ENCODE measurements at places on chromosomes 6 and 20.

DNA sequence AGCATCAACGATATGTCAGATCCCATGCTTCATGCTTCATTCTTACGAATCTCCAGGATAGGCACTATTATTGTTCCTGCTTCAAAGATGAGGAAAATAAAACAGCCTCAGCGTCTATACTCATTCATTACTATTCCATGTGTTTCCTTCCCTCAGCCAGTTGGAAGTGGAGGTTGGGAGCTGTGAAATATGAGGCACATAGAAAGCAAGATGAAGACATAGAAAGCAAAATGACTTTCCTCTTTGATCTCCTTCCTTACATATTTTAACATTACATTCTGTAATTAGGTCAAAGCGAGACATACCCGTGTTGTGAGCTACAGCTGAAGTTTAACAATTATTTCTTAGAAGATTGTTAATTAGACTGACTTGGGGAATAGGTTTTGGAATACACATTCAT, 125.4 kb downstream of the FYN start:
- no peak for DNase-seq

DNA sequence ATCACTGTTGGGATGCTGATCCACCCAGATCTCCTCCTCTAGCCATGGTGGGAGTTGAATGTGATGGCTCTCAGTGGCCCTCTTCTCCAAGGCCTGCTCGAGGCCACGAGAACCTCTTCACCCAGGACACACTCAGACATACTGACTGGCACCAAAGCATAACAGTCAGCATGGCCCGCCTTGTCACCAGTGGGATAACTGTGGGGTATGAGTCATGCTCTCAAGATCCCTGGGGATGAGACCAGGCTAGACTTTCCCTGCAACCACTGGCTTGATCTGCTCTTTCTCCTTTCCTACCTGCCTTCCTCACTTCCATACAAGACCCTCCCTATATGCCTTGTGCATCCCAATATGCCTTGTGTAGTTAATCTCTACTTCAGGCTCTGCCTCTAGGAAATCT, 66.8 kb downstream of the RIN2 start:
- DNase-seq: no peak

GRCh38 chr6:79911992-79912391, 35.4 kb downstream of the ELOVL4 start:
- no peak for DNase-seq

GRCh38 chr20:9082741-9083140, 13.9 kb downstream of the PLCB4 start:
- DNase-seq: no peak

DNA sequence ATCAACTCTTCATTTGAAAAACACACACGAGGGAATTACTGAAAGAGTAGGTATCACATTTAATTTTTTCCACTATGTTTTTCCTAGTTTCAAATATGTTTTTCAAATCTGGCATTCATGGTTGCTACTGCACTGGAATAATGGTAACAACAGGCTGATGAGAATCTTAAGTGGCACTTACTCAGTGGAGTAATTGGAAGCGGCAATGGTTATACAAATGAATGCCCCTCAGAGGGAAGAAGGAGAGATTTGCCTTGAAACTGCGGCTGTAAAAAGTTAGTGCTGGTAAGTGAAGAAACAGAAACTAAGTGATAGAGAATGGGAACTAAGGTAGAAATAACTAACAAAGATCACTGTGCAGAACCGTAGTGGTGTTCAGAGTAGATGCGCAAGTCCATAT, 41.0 kb upstream of the PDE7B start:
- DNase-seq: no peak

DNA sequence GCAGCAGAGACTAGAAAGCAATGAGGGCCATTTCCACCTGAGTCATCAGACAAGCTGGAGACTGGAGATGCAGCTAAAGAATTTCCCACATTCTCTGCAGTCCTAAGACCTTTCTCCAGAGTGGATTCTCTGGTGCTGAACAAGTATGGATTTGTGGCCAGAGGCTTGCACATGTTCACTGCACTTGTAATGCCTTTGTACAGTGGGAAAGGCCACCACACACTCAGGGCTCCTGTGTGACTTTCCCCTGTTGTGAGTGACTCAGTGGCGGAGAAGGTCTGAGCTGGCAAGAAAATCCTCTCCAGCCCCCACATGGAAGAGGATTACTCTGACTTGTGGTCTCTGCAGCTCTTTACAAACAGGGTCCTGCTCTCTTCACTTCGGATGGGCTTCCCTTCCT, 192.3 kb downstream of the C6orf118 start:
- no peak for DNase-seq

GRCh38 chr6:153096792-153097191, 34.3 kb downstream of the RGS17 start:
- DNase-seq: peak; percentile 29

DNA sequence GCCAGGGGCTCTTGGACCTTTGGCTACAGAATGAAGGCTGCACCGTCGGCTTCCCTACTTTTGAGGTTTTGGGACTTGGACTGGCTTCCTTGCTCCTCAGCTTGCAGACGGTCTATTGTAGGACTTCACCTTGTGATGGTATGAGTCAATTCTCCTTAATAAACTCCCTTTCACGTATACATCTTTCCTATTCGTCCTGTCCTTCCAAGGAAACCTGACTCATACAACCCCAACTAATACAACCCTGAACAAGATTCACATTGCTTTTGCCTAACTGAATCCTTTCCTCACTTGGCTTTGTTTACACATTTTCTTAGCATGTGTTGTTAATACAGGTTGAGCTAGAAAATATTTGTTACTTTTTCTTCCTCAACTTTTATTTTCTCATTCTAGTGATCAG, 21.9 kb downstream of the TBXT start:
- peak; percentile 21 for DNase-seq

DNA sequence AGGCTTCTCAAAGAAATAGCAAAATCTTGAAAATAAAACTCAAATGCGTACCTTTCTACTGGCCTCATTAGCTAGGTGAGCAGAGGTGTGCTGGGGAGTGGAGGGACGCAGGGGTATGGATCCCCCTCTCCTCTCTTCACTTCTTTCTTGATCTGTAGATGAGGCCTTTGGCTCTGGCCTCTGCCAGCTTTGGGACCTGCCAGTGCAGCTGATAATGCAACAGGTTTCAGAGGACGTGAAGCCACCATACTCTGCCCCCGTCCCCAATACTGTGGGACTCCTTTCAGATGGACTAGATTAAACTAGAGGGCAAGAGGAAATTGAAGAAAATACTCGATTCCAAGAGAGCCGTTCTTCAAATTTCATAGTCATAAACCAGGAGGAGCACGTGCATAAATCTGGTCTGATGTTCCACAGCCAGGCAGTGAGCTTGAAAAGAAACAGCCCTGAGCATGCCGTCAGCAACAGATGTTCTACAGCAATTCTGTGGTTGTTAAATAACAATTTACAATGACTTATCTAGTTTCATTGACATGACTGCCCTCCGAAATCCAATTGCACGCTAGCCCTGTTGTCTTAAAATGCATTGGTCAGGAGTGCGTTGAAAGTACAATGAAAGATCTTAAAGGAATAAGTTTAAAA, 245.3 kb upstream of the FOXQ1 start:
- no peak for DNase-seq

DNA sequence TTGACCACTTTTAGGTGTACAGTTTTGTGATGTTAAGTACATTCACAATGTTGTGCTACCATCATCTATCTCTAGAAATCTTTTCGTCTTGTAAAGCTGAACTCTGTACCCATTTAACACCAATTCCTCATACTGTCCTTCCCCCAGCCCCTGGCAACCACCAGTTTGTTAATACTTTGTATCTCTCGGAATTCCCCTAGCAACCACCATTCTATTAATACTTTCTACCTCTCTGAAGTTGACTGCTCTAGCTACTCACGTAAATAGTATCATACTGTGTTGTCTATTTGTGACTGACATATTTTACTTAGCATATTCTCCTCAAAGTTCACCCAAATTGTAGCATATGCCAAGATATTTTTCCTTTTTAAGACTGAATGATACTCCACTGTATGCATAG, 82.3 kb upstream of the CLDN20 start:
- DNase-seq: no peak

All from MCF 10A (cell line).